Foreskin keratinocyte (primary cell): ENCODE measurements at places on chromosomes 2 and 18.

DNA sequence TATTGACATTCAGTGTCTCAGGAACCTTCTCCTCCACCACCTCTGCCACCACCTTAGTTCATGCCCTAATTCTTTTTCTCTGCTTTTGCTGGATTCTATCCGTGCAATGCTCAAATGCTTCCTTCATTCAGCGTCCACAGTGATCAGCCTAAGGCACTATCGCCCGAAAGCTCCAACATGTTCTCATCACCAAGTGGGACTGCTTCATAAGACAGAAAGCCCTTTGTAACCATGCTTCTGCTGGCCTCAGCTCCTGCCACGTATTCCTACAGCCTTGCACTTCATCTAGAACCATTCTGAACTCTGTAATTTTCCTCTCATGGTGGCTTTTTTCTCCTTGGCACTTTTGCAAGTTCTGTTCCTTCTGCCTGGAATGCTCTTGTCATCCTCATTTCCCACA is 222.9 kb downstream of the HNMT start:
- no peak for DNase-seq

- no peak for DNase-seq
Observed at GRCh38 chr2:220296174-220296573, 668.7 kb downstream of the SLC4A3 start.

- no peak for DNase-seq
Observed at GRCh38 chr2:159897720-159898119, 99.7 kb upstream of the CD302 start.

GRCh38 chr2:14270036-14270582 is 362.4 kb upstream of the LRATD1 start:
- no peak for DNase-seq

- DNase-seq = peak; percentile 22
Observed at GRCh38 chr2:96111823-96112500, 4.4 kb downstream of the ADRA2B start.

- no peak for DNase-seq
Observed at GRCh38 chr18:65661391-65661790, 89.4 kb upstream of the CDH7 start.

DNA sequence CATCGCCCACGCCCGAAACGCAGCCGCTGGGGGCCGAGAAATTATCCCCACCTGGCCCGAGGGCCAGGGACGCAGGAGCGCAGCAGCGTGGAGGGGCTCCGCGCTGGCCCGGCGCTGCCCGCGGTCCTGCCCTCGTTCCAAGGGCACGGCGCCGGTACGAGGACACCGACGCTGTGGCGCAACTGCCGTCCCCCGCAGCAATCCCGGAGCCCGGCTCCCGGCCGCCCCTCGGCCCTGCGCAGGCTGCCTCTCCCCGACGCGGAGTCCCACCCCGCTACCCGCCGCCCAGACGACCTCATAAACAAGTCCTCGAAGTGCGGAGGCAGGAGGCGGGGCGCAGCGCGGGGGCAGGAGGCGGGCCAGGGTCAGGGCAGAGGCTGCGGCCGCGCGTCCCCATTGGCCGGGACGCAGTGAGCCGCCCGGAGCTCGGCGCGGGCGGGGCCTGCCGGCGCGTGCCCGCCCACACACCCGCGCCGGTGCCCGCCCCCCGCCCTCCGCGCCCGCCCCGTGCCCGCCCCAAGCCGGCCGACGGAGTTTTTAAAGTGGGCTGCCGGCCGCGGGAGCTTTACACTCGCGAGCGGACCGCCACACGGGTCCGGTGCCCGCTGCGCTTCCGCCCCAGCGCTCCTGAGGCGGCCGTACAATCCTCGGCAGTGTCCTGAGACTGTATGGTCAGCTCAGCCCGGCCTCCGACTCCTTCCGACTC is at the start of gene EPAS1:
Gene EPAS1 (plus strand): TSS at position 568 of the 706 bp plus-strand sequence. CDS start 505 bp downstream, outside the sequence.
- peak; percentile 13 for DNase-seq
